ENCODE measurements at places on chromosomes 12 and 14.

DNA sequence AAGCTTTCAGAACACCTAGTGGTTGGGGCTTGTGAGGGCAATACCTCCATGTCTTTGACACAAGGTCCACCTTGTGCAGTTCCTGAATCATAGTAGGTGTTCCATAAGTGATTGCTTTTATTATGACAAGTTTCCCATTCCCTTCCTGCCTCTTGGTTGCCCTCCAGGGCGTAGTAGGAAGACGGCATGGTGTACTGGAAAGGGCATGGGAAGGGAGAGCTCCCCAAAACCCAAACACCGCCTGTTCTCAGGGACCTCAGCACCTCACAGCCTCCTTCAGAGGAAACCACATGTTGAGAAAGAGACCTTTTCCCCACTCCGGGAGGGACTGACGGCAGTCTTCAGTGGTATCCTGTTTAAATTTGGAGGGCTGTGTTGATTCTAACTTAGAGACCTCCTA, 21.1 kb downstream of the EVL start:
- DNase-seq = no peak

- no peak for DNase-seq
These were observed 26.3 kb downstream of the PAPLN start for GRCh38 chr14:73263606-73264005.

GRCh38 chr12:16324772-16325171, 22.7 kb upstream of the MGST1 start:
- no peak for DNase-seq

DNA sequence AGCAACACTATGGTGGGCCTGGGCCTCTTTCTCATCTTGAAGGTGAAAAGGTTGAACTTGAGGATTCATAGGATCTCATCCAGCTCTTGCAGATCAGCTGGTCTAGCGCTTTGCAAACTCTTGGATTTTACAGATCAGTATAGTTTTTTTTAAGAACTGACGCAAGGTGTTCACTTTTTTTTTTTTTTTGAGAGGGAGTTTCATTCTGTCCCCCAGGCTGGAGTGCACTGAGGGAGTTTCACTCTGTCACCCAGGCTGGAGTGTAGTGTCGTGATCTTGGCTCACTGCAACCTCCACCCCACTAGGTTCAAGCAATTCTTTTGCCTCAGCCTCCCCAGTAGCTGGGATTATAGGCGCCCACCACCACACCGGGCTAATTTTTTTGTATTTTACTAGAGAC, 20.4 kb upstream of the LGMN start:
- DNase-seq = no peak

- DNase-seq = no peak
These were observed 3.1 kb downstream of the PRB4 start for GRCh38 chr12:11307143-11307542.

GRCh38 chr12:83859021-83859420, 1053.6 kb downstream of the SLC6A15 start:
- DNase-seq = no peak

Data from hepatocyte (in vitro differentiated cells).